ENCODE measurements at places on chromosomes 16 and 17. TPM values are rescaled to one million over a fixed set of nuclear protein-coding genes. Genes with fewer than 3 reads are reported as not detected.

EXOC3L1 gene
- total RNA-seq = not detected

- no peak overlapping the region for H3K27ac ChIP-seq
- no peak for DNase-seq
- H3K36me3 ChIP-seq = no peaks in the 10 kb centered on the region
- peaks cover 18% of the 10 kb centered on the region for H3K4me1 ChIP-seq
Observed at GRCh38 chr17:39750131-39751015, 12.6 kb downstream of the GRB7 start.

FOXL1 gene
- 43.2 TPM for total RNA-seq

- DNase-seq = no peak
- H3K27me3 ChIP-seq = no peaks in the 10 kb centered on the region
- no peak overlapping the region for H3K27ac ChIP-seq
Observed at GRCh38 chr16:72937916-72938794, 109.8 kb downstream of the ZFHX3 start.

DNA sequence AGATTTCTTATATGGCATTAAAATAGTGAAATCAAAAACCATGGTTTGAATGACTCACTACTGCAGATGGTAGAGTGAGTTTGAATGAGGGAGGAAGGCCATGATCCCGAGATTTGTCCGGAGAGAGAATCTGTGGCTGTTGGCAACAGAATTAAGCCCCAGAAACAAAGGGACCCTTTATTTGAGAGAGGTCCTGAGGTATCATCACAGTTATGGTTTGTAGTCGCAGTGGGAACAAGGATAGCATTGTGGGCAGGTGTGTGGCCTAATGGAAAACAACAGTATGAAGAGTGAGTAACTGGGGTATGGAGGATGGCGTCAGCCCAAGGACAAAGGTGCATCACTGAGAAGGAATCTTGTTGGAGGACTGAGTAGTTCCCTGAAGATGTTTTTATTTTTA is 8.5 kb upstream of the ZFP3 start:
- no peak for DNase-seq
- H3K27ac ChIP-seq = no peak overlapping the region
- no peak overlapping the region for H3K4me3 ChIP-seq
- H3K27me3 ChIP-seq = no peaks in the 10 kb centered on the region

All from SJSA1 (cell line).